ENCODE measurements at places on chromosomes 7 and 10. TPM values are rescaled to one million over a fixed set of nuclear protein-coding genes. Genes with fewer than 3 reads are reported as not detected.

- no peak overlapping the region for H3K4me3 ChIP-seq
- no peak overlapping the region for H3K27ac ChIP-seq
Observed at GRCh38 chr7:45132708-45133320, 21.3 kb upstream of the TBRG4 start.

DNA sequence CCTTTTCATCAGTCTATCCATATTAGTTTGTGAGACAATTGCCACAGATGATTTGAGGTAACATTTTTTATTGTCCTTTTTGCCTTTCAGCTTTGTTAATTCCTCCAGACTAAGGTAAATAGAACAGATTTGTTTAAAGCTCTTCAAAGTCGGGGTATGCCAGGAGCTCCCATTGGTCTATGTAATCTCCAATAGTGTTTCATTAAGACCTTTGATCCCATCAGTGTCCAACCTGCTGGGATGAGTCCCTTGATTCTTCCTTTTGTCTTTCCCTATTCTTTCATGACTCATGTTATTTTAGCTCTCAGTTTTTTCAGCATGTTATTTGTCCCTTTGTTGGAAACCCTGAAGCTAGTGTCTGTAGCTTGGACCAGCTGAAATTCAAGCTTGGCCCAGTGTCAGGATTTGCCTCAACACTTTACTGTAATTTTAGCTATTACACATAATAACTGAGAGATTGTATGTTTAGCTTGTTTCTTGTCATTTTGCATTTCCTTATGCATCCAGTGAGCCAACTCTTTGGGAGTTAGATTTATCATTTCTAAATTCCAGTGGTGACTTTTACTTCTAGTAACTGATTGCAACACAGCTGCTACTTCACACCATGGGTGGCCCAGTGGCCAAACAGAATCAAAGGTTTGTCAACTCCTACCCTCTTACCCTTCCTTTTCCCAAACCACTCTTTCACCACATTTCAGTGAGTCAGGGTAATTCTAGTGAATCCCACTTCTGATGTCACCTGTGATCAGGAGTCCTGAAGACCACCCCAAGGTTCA lies 15.3 kb downstream of the AGBL3 start:
- no peaks in the 10 kb centered on the region for H3K36me3 ChIP-seq
- no peaks in the 10 kb centered on the region for H3K4me1 ChIP-seq
- no peak for DNase-seq
- no peaks in the 10 kb centered on the region for H3K27me3 ChIP-seq
- H3K27ac ChIP-seq: no peak overlapping the region

DNA sequence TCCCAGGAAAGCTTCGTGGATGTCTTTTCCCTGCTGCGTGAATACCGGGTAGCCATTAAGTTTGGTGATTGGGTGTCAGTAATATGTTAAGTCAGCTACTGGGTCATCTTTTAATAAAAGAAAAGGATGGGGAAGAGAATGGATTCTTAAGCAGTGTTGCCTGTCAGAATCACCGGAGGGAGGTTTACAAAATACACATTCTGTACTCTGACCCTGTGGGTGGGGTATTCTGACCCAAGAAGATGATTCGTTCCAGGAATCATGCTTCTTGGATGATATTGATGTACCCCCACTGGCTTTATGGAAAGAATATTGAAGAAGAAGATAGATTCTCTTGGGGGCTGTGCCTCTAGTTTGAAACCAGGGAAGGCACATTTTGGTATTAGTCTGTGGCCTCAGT lies 18.3 kb downstream of the SGPL1 start:
- no peak overlapping the region for H3K4me3 ChIP-seq
- DNase-seq: no peak
- no peaks in the 10 kb centered on the region for H3K27me3 ChIP-seq
- no peak overlapping the region for H3K27ac ChIP-seq
- H3K4me1 ChIP-seq: no peaks in the 10 kb centered on the region
- H3K36me3 ChIP-seq: no peaks in the 10 kb centered on the region

- H3K36me3 ChIP-seq: no peaks in the 10 kb centered on the region
- peak overlapping the region; percentile 96 for H3K4me3 ChIP-seq
- DNase-seq: peak; percentile 21
- H3K27ac ChIP-seq: peak overlapping the region; percentile 79
- peaks cover 61% of the 10 kb centered on the region for H3K4me1 ChIP-seq
Observed at GRCh38 chr7:7970531-7971307, 2.1 kb downstream of the GLCCI1 start.

DNA sequence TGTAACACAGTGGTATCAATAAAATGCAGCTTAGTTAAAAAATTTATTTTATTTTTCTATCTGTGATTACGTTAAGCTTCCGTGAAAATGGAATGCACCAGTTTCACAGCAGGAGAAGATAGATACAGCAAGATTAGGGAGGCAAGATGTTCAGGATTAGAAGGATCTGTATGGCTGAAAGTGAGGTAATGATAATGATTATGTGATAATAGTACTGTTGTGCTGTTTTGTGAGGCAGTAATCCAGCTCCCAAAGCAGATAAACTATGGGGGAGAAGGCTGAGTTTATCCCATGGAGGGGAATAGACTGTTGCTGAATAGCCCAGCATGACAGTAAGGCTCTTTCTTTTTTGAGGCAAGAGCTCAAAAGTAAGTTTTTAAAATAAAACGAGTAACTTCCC lies 216.1 kb upstream of the PRPS1L1 start:
- H3K4me1 ChIP-seq: no peaks in the 10 kb centered on the region
- H3K27me3 ChIP-seq: no peaks in the 10 kb centered on the region
- H3K36me3 ChIP-seq: no peaks in the 10 kb centered on the region

GRCh38 chr10:12400266-12400931 lies 51.1 kb downstream of the CAMK1D start:
- DNase-seq: no peak
- H3K27ac ChIP-seq: no peak overlapping the region
- H3K4me3 ChIP-seq: no peak overlapping the region
- no peaks in the 10 kb centered on the region for H3K36me3 ChIP-seq
- no peaks in the 10 kb centered on the region for H3K27me3 ChIP-seq

DNA sequence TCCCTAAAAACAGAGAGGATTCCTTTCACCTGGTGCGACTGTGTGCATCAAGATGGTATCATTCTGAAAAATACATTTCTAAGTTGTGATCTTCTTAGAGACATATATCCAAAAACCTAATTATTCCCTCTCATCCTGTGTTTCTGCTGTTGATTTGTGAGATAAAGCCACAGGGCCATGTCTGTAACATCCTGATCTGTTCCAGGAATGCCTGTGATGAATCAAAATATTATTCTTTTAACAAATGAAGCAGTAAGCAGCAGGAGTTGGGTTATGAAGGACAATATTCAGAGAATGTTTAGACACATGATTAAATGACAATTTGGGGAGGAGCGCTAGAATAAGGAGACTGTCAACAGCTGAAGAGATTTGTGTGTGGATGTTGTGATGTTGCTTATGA lies 731.4 kb downstream of the KCNMA1 start:
- H3K4me3 ChIP-seq: no peak overlapping the region
- no peaks in the 10 kb centered on the region for H3K27me3 ChIP-seq
- DNase-seq: no peak
- H3K27ac ChIP-seq: no peak overlapping the region

GRCh38 chr7:92717623-92717992 lies 118.8 kb downstream of the CDK6 start:
- H3K4me1 ChIP-seq: peaks cover 27% of the 10 kb centered on the region
- DNase-seq: no peak
- H3K27ac ChIP-seq: peak overlapping the region; percentile 39
- H3K36me3 ChIP-seq: no peaks in the 10 kb centered on the region
- H3K27me3 ChIP-seq: no peaks in the 10 kb centered on the region

DNA sequence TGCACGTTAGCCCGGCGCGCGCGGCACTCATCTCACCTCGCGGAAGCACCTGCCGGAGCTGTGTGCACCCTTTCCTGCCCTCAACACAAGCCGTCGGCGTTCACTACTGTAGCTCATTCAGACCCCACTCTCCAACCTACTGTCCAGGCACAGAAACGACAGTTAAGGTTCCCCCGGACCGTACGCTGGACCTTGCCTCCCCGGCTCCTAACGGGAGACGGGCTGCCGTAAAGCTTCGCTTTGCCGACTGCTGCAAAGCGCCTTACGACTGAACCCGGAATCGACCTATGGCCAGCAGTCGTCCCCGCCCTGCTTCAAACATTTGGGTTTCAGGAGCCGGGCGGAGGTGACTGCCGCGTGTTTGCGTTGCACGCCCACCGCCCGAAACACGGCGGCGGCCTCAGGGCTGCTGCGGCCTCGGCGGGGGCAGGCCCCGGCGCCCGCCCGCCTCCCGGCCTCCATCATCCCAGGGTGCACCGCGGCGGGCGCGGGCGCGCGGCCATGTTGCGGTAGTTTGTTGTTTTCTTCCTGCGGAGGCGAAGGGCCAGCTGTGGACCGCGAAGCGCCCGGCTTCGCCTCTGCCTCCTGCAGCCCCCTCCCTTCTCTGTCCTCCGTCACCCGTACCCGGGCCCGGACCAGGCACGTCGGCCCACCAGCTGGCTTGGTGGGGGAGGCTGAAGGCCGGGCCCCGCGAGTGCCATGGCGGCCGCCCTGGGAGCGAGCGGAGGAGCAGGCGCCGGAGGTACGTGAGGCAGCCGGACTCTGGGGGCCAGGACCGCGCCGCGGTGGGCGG lies at the start of gene RBM33:
Gene RBM33 (plus strand): TSS at position 484 of the 793 bp plus-strand sequence. CDS start 216 bp downstream, at position 700.
- peak within 1 kb of the TSS; percentile 92 for H3K4me3 ChIP-seq
- H3K4me1 ChIP-seq: peaks cover 41% of the 10 kb centered on the region
- H3K36me3 ChIP-seq: no peaks in the 10 kb centered on the region
- DNase-seq: peak; percentile 85
- no peaks in the 10 kb centered on the region for H3K27me3 ChIP-seq

- H3K36me3 ChIP-seq: no peaks in the 10 kb centered on the region
- H3K4me3 ChIP-seq: no peak overlapping the region
- no peaks in the 10 kb centered on the region for H3K27me3 ChIP-seq
- no peak for DNase-seq
- no peak overlapping the region for H3K27ac ChIP-seq
Observed at GRCh38 chr7:51280156-51280555, 36.5 kb downstream of the COBL start.

DNA sequence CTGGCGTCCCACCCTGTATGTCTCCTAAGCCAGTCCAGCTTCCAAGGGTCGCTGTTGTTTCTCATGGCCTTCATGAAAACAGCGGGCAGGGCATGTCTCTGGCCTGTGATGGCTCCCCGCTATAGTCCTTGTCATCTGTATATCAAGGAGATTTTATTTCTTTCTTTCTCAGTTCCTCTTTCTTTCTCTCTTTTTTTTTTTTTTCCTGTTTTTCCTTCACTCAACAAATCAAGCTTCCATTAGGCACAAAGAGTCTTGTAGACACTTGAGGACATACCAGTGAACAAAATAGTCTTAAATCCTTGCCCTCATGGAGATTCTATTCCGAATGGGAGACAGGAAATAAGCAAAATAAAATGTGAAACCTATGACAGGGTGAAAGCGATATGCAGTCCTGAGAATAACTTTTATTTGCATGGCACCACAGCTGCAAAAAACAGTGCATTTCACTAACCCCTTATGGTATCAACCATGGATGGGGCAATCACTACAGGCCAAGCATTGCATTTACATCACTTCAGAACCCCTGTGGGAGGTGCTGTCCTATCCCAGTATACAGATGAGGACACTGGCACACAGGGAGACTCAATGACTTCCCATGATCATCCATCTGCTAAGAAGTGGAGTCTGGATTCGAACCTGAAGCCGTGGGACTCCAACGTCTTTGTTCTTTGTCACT lies 50.7 kb downstream of the SYPL1 start:
- no peak overlapping the region for H3K4me3 ChIP-seq
- H3K27me3 ChIP-seq: no peaks in the 10 kb centered on the region
- no peak overlapping the region for H3K27ac ChIP-seq

DNA sequence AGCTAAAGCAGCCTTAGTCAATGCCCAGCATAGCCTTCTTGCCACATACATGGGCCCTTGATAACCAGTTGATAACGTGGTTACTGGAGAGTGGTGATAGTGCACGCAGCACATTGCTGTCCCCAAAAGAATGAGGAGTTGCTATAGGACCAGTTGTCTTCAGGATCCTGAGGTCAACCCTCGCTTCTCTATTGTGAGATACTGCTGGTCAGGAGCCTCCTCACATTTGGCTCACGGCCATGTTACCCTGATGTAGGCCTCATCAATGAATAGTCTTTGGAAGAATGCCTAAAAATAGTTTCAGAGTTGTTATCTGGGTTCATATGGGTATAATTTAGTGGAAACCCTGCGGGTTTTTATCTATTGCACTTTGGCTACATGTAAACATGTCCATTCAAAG lies 230.7 kb downstream of the VTI1A start:
- H3K4me1 ChIP-seq: no peaks in the 10 kb centered on the region
- no peak overlapping the region for H3K4me3 ChIP-seq
- H3K36me3 ChIP-seq: no peaks in the 10 kb centered on the region
- no peak overlapping the region for H3K27ac ChIP-seq
- H3K27me3 ChIP-seq: no peaks in the 10 kb centered on the region

- no peaks in the 10 kb centered on the region for H3K27me3 ChIP-seq
- no peak overlapping the region for H3K27ac ChIP-seq
- no peak overlapping the region for H3K4me3 ChIP-seq
- no peaks in the 10 kb centered on the region for H3K36me3 ChIP-seq
- DNase-seq: no peak
Observed at GRCh38 chr10:77028042-77028441, 609.6 kb downstream of the KCNMA1 start.

DNA sequence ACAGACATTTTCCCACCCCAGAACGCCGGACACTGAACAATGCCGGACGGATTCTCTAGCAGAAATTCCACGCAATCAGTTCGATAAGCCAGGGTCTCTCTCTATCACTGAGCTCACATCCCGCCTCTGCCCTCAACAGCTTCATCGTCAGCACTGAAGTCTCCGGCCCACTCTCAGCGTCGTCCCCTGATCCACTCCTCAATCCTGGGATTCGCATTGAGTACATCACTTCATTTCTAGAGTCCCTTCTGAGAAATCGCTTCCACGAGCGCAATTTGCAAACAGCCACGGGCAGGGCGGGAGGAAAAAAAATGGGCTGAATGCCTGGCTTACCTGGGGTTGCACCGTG lies 365 bp downstream of the YME1L1 start:
- peaks cover 40% of the 10 kb centered on the region for H3K4me1 ChIP-seq
- H3K27me3 ChIP-seq: no peaks in the 10 kb centered on the region
- peaks cover under 1% of the 10 kb centered on the region for H3K36me3 ChIP-seq
- DNase-seq: no peak
- peak overlapping the region; percentile 100 for H3K27ac ChIP-seq

Gene ASB10
- total RNA-seq: not detected

Gene MYH16
- total RNA-seq: not detected

Gene CYP2C19
- total RNA-seq: not detected

Gene SLC39A12
- not detected for total RNA-seq

Gene MDFIC
- total RNA-seq: 78.0 TPM

Gene SFTPA1
- total RNA-seq: not detected

Gene SAP25
- total RNA-seq: 119 TPM

Gene CNNM1
- total RNA-seq: 0.47 TPM

Data from CD4-positive, alpha-beta memory T cell (primary cell).